IMR-90 (cell line): ENCODE measurements at places on chromosomes 12 and 14. TPM values are rescaled to one million over a fixed set of nuclear protein-coding genes. Genes with fewer than 3 reads are reported as not detected.

Gene CS
- 90.5 and 139 TPM in 2 replicates for total RNA-seq

DNA sequence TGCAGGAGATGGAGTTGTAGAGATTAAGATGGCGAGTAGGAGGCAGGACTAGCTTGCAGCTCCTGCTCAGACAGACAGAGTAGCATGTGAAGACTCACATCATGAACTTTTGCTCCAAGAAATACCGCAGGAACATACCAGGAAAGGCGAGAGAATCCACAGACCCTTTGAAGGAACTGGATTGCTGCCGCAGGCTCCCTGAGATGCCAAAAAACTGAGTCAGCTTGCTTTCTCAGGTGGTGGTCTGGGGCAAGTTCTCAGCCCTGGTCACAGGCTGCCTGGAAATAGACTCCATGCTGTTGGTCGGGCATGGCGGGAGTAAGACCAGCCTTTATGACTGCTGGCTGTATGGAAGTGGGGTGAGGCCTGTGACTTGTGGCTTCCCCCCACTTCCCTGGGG is 163.6 kb upstream of the NAV3 start:
- DNase-seq: peak; percentile 4

DNA sequence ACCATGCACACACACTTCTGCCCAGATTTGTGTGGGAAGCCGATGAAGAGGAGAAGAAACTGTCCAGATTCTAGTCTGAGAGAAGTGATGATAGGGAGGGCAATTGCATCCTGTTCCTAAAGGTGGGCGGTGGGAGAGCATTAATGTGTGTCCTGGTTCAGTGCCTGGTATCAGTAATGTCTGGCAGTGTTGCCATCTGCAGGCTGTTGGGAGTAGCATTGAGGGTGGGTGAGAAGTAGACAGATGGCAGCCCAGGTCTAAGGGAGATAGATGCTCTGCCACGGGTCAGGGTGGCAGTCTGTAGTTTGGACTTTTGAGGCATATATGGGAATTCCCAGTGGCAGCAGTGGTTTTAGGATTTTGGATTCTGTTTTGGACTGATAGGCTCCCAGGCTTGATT is 156.4 kb downstream of the ETNK1 start:
- no peak for DNase-seq

Gene RNASE3
- not detected in 2 replicates for total RNA-seq

DNA sequence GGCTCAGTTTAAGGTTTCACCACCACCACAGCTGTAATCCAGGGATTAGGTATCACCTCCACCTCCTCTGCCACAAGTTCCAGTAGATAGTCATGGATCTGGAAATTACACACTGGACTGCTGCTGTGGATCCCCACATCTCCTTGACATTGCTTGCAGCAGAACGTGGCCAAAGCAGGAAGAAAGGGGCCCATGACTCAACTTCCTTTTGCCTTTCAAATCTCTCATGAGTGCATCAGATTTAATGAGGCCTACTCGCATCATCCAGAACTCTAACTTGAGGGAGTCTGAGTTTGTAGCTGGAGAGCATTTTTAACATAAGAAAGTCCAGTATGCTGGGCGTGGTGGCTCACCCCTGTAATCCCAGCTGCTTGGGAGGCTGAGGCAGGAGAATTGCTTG is 29.2 kb upstream of the TMED10 start:
- peak; percentile 77 for DNase-seq

DNA sequence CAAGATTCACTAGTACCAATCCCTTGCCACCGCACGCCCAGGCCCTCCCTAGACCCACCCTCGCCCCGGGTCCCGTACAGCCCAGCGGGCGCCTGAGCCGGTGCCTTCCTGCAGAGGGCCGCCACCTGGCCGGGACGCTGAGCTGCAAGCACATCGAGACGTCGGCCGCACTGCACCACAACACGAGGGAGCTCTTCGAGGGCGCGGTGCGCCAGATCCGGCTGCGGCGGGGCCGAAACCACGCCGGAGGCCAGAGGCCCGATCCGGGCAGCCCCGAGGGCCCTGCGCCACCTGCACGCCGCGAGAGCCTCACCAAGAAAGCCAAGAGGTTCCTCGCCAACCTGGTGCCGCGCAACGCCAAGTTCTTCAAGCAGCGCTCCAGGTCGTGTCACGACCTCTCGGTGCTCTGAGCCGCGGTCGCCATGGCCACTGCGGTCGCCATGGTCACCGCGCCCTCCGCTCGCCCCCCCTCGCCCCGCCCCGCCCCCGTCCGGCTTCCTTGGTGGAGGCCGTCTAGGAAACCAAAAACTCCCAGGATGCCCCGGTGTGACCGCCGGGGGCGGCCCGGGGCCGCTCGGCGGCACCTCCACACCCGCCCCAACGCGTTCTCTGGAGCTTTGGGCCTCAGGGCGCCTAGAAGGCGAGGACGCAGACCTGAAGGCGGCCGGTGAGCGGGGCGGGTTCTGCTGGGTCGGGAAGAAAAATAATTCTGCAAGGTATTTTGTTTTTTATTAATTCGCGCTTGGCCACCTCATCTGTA is 3.7 kb downstream of the REM2 start:
- peak; percentile 13 for DNase-seq

Gene GPD1
- total RNA-seq: 0.18 TPM in 1 of 2 replicates, not detected in the other

GRCh38 chr14:21263284-21264024 is 5.8 kb downstream of the HNRNPC start:
- peak; percentile 49 for DNase-seq

DNA sequence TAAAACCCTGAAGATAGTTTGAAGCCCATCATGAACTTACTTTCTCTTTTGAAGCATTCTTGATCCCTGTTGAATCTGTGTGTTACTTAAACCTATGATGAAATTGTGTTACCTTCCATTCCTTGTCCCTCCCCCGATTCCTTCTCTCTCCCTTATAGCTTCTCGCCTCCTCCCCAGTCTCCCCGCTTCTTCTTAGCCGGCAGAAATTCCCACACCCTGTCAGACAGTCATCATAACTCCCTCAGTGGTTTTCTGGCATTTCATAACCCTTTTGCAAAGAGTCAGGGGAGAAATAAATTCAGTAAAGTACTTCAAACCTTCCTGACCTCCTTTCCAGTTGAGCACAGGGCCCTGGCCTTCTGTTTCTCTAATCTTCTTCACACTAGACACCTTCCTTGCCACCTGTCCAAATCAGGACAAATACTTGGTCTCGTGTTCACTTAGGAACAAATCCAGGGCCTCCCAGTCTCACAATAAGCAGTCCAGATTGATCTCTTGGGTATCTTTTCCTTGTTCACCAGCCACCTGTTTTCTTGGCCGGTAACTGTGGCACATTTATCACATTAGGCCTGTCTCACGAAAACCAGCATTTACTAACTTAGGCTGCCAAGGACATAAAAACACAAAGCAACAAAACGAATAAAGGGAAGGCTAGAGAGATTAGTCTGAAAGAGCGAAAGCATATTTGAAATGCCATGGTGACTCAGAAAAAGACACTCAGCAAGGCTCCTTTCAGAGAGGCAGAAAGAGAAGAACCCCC is 355.9 kb downstream of the TMTC2 start:
- no peak for DNase-seq

GRCh38 chr14:25396128-25396527 is 346.2 kb upstream of the STXBP6 start:
- DNase-seq: no peak

DNA sequence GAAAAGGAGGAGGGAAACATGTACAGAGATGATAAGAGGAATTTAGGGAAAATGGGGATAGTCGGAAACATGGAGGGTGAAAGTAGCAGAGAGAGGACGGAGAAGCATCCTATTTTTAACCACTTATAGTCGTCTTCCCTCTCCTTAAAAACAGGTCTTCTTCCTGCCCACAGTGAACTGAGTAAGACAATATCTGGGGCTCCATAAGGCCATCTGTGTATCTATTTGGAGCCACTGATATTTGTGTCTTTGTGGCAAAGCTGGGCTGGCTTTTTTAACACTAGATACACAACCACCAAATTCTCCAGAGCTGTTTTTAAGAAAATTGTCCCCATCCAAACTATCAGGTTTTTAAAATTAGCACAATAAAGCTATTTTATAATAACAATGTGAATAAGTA is 109.5 kb upstream of the RAP1B start:
- DNase-seq: no peak

DNA sequence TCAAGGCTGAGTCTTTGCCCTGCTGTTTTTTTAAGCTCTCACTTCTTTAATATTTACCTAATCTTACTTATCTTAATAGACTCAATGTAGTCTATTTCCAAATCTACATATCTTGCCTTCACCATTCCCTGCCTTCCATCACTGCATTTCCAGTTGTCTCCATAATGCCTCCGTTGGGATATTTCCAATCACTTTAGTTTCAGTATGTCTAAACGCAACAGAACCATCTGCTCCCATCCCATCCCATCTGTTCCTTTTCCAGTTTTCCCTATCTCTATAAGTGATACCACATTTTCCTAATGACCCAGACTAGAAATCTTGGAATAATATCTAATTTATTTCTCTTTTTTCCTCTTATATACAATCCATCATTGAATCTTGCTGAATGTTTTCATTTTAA is 15.1 kb upstream of the CCDC198 start:
- DNase-seq: no peak

- no peak for DNase-seq
Measured at GRCh38 chr12:50400104-50400637, 514 bp upstream of the LARP4 start.

- DNase-seq: peak; percentile 48
Measured at GRCh38 chr12:102376181-102376747, 104.1 kb downstream of the IGF1 start.

DNA sequence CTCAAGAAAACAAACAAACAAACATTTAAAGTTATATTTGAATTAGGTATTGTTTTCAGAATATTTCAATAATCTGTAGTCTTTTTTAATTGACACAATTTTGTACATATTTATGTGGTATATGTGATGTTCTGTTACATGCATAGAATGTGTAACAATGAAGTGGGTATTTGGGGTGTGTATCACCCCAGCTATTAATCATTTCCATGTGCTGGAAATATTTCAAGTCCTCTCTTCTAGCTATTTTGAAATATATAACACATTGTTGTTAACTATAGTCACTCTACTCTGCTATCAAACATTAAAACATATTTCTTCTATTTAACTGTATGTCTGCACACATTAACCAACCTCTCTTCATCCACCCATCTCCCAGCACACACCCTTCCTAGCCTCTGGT is 32.0 kb upstream of the SIX1 start:
- DNase-seq: no peak

- DNase-seq: no peak
Measured at GRCh38 chr14:36324897-36325296, 4.5 kb upstream of the MBIP start.

Gene GPR84
- total RNA-seq: not detected in 2 replicates

Gene ATN1
- 2.5 and 3.4 TPM in 2 replicates for total RNA-seq

DNA sequence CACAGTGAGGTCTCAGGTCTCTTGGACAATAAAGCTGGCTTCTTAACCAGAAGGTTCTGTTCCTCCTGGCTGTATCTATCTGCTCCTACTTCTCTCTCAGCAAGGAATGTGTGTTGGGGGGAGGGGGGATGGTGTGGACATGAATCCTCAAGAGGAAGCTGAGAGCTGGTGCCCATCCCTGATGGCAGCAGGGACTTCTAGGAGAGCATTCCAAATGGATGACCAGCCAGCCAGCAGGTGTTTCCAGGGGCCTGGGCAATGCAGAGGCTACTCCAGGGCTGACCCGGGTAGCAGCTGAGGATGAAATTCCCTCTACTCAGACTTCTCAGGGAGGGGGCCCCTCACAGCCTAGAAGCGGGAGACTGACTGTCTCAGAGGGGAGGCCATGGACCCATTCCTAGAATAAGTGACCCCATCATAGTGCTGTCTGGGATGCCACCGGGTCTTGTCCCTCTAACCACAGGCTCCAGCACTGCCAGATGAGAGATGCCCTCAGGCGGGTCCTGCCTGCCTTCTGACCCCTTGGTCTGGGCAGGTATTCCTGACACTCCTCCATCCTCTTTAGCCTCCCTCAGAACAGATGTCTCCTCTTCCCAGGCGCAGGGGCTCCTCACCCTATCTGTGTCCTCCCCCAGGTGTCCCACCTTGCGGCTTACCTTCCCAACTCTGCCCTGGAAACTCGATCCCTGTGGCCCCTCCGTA is 1.2 kb downstream of the RAB15 start:
- peak; percentile 6 for DNase-seq

Gene AGAP2
- 0.18 and 0.28 TPM in 2 replicates for total RNA-seq

Gene GPR135
- total RNA-seq: 1.3 and 1.7 TPM in 2 replicates

Gene MANSC4
- not detected in 2 replicates for total RNA-seq

GRCh38 chr12:53182903-53183302 is 2.2 kb upstream of the CSAD start:
- no peak for DNase-seq

Gene CLEC2B
- total RNA-seq: 0.18 and 0.56 TPM in 2 replicates

Gene ZNF385A
- total RNA-seq: 0.28 and 0.36 TPM in 2 replicates

Gene SLCO1C1
- not detected in 2 replicates for total RNA-seq

DNA sequence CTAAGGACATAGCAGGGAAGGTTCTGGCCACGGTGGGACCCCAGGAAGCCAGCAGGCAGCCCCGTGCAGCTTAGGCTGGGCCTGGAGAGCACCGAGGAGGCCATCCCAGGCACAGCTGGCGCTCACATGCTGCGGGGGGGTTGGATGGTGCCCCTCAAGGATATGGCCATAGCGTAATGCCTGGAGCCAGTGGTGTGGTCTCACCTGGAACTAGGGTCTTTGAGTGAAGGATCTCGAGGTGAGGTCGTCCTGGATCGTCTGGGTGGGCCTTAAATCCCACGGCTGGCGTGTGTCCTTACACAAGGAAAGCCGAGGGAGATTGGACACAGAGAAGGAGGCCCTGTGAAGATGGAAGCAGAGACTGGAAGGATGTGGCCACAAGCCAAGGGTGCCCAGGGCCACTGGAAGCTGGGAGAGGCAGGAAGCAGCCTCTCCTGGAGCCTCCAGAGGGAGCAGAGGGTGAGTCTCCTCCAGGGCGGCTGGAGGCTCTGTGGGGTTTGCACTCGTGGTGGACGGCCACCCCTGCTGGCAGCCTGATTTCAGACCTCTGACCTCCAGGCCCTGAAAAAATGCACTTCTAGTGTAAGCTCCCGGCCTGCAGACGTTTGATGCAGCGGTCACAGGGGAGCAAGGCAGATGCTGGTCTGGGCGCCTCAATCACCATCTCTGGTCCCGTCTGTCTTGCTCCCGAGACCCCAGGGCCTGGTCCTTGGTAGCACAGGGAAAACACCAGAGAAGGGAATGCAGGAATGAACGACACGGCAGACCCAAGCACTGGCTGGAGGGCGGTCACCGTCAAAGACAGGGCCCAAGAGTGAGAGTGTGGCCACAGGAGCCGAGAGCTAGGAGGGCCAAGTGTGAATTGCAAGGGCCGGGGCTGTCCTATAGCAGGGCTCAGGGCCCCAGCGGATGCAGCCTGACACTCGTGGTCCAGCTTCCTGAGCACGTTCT is 218.6 kb downstream of the KIF26A start:
- DNase-seq: no peak
